ENCODE measurements at places on chromosomes 5 and 9. TPM values are rescaled to one million over a fixed set of nuclear protein-coding genes. Genes with fewer than 3 reads are reported as not detected.

Gene SSBP2
- 18.1 TPM for total RNA-seq

Gene CATSPER3
- total RNA-seq, result 0.36 TPM

Gene FSTL4
- not detected for total RNA-seq

- peak overlapping the region; percentile 18 for H3K4me3 ChIP-seq
- H3K27ac ChIP-seq, result peak overlapping the region; percentile 91
- no peaks in the 10 kb centered on the region for H3K27me3 ChIP-seq
- no peaks in the 10 kb centered on the region for H3K36me3 ChIP-seq
Observed at GRCh38 chr9:16626577-16627130, 243.8 kb downstream of the BNC2 start.

- no peak for DNase-seq
- no peaks in the 10 kb centered on the region for H3K4me1 ChIP-seq
Observed at GRCh38 chr9:81071108-81071507, 618.2 kb downstream of the TLE1 start.

DNA sequence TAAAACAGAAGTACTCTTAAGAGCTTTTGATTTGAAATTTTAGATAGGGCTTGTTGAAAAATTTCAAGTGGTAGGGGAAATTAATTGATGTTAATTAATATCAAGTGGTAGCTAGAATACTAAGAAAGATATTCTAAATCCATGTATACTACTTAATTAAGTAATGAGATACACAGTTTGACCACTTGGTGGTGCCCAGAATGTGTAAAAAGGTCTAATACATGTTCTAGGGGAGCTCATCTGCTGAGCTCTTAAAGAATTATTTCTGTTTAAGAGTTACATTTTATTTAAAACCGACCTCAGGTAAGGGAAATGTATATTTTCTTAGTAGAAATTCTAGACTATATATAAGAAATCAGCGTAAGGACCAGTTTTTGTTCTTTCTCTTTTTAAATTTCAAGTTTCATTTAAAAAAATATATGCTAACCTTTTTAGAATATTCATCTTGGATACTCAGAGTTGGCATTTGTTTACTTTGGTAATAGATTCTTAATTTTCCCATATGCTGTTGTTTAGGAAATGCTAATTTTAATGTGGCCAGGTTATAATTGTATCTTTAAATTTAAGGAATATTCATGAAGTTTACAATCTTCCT lies 61.5 kb downstream of the LNPEP start:
- H3K4me3 ChIP-seq, result no peak overlapping the region
- no peak overlapping the region for H3K27ac ChIP-seq
- no peaks in the 10 kb centered on the region for H3K4me1 ChIP-seq
- DNase-seq, result no peak
- H3K36me3 ChIP-seq, result no peaks in the 10 kb centered on the region

GRCh38 chr9:91188719-91189590 lies 172.8 kb downstream of the AUH start:
- H3K36me3 ChIP-seq, result no peaks in the 10 kb centered on the region
- no peak overlapping the region for H3K4me3 ChIP-seq
- DNase-seq, result no peak
- peaks cover 33% of the 10 kb centered on the region for H3K4me1 ChIP-seq
- H3K27ac ChIP-seq, result peak overlapping the region; percentile 84

All from osteoblast (primary cell).